ENCODE measurements at places on chromosomes 5 and 9.

DNA sequence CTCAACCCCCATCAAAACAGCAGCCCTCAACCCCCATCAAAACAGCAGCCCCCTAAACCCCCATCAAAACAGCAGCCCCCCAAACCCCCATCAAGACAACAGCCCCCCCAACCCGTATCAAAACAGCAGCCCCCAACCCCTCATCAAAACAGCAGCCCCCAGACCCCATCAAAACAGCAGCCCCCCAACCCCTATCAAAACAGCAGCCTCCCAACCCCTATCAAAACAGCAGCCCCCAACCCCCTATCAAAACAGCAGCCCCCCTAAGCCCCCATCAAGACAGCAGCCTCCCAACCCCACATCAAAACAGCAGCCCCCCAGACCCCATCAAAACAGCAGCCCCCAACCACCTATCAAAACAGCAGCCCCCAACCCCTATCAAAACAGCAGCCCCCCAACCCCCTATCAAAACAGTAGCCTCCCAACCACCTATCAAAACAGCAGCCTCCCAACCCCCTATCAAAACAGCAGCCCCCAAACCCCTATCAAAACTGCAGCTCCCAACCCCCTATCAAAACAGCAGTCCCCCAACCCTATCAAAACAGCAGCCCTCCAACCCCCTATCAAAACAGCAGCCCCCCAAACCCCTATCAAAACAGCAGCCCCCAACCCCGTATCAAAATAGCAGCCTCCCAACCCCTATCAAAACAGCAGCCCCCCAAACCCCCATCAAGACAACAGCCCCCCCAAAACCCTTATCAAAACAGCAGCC is 1.2 kb downstream of the TPPP start:
- DNase-seq: no peak

GRCh38 chr5:168833383-168833782 is 254.2 kb upstream of the PANK3 start:
- DNase-seq: no peak

DNA sequence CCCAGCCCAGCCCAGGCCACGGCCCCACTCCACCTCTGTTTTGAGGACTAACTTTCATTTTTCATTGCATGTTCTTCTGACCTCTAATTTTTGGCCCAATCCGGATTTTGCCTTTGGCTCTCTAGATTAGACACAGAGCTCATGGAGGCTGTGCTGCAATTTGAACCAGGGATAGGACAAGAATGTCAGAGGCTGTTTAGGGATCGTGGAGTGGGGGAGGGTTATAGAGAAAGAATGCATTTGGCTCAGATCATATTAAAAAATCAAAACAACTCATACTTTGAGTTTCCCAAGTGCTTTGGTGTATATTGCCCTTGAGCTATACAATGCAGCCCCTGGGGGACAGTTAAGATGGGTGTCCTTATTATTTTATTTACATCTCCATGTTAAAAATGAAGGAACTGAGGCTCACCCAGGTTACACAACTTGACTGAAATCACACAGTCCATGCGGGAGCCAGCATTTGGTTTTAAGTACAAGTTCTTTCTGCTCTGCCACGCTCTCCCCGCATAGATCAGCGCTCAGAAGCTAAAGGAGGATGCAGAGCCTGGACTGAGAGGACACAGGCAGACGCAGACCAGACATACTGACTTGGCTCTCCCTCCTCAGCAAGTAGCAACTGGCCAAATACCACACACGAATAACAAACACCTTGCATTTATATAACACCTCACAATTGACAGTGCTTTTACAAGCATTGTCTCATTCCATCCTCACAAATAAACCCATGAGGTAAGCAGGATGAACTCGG is 126.4 kb upstream of the RAI14 start:
- DNase-seq: no peak

DNA sequence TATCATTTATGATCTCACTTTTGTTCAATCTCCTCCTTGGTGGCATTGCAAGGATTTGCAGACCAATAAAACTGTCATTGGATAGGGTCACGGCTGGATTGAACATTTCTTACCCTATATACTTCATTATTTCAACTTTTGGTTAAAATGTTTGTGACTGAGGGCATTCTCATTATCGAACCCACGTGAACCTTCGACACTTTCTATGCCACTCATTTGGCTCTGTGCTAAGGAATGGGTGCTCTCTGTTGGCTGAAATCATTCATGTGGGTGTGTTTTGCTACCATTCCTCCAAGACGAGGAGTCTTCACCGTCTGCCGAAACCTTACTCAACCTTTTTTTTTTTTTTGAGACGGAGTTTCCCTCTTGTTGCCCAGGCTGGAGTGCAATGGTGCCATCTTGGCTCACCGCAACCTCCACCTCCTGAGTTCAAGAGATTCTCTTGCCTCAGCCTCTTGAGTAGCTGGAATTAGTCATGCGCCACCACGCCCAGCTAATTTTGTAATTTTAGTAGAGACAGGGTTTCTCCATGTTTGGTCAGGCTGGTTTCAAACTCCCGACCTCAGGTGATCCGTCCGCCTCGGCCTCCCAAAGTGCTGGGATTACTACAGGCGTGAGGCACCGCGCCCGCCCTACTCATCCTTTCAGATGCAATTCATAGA is 62.5 kb downstream of the CSNK1A1 start:
- DNase-seq: no peak

GRCh38 chr9:4499917-4500316 is 9.6 kb downstream of the SLC1A1 start:
- no peak for DNase-seq

DNA sequence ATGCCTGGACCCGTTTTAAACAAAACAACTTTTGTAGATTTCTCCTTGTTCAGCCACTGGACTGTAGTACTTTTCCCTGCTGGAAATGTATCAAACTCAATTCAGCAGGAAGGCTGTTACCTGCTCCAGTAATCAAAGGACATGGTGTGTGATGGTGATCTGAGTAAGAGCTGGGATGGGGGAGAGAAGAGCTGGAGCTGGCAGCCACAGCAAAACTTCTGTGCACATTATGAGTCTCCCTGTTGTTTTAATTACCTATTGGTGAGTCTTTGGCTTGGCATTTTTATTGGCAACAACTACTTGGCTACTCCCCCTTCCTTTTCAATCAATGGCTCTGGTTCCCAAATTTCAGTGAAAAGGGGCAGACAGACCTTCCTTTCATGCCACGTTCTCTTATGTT is 9.7 kb downstream of the NREP start:
- no peak for DNase-seq

DNA sequence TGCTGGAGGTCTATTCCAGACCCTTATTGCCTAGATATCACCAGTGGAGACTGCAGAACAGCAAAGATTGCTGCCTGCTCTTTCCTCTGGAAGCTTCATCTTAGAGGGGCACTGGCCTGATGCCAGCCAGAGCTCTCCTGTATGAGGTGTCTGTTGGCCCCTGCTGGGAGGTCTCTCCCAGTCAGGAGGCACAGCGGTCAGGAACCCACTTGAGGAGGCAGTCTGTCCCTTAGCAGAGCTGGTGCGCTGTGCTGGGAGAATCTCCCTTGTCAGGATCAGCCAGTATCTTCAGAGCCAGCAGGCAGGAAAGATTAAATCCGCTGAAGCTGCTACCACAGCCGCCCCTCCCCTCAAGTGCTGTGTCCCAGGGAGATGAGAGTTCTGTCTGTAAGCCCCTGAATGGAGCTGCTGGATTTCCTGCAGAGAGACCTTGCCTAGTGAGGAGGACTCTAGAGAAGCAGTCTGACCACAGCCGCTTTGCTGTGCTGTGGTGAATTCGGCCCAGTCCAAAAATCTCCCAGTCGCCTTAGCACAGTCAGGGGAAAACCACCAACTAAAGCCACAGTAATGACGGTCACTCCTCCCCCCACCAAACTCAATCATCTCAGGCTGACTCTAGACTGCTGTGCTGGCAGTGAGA is 124.1 kb downstream of the JAKMIP2 start:
- DNase-seq: no peak

DNA sequence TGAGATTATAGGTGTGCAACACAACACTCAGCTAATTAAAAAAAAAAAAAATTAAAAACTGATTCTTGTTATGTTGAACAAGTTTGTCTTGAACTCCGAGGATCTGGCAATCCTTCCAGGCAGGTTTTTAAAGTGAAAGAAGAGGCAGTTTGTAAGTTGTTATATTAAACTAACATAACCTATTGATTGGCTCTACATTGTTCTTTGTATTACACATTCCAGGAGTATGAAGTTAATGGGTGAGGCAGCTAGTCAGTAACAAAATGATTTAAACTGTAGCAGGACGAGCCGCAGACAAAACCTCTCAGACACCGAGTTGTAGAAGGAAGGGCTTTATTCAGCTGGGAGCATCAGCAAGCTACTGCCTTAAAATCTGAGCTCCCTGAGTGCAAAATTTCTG is 1953.9 kb upstream of the CDH6 start:
- no peak for DNase-seq

GRCh38 chr9:17315341-17315740 is 180.5 kb downstream of the CNTLN start:
- DNase-seq: no peak

GRCh38 chr5:122741681-122742080 is 33.2 kb upstream of the SNX2 start:
- no peak for DNase-seq

DNA sequence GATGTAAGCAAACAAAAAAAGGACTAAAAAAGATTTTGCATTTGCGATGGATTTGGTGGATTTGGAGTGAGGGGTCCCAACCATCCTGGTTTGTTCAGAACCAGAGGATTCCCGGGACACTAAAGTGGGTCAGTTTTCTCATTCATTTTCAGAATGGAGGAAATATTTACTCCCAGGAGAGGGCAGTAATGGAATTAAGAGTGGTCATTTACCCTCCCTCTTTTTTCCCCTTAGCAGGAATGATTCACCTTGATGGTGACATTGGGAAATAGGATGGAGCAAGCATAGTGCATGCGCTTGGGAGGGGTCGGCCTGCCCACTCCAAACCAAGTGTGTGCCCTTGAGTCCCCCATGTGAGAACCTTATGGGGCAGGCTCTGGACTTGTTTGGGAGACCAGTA is 164.2 kb upstream of the PUM3 start:
- no peak for DNase-seq

GRCh38 chr9:135950135-135950682 is 11.0 kb downstream of the UBAC1 start:
- DNase-seq: no peak

- no peak for DNase-seq
These were observed 23.3 kb upstream of the ACO1 start for GRCh38 chr9:32360983-32361673.

DNA sequence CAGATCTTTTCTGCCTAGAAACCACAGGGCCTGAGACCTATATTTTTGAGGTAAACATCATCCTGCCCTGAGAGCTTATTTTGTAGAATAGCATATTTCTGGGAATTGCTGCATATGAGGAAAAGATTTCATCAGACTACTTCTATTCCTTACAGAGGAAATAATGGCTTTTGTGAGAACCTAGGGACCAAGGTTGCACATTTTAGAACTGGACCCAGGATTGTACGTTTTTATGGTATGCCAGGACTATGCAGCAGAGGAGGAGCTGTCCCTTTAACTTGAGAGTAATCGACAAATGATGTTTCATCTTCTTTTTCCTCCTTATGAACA is 2.2 kb upstream of the ALDH1A1 start:
- no peak for DNase-seq

GRCh38 chr9:126939821-126940221 is 25.2 kb downstream of the RALGPS1 start:
- DNase-seq: no peak

DNA sequence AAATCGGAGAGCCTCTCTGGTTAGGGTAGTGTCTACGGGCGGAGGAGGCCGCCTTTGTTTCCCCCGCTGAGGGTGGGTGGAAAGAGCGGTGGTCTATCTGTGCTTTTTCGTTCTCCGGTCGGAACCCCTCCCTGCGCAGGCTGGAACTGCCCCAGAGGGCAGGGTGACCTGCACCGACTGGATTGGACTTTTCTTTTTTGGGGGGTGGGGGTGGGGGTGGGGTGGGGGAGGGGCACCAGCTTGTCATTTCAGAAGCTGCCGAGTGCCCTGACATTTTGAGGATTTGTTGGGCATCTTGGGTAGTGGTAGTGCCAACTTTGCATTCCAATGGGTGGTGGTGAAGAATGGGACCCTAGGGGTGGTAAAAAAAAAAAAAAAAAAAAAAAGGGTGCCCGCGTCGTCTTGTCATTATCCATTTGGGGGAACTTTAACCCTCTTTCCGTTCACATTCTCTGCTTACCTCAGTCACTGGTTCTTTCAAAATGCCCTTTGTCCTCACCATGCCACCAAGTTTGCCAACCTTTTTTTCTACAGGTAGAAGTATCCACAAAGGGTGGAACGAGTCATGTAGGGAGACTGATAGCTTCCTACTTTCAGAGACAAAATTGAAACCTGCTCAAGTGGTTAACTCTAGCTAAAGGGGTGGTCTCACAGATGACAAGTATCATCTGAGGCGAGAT is 1.3 kb downstream of the UBE2R2 start:
- DNase-seq: no peak

Data from NCI-H1930 (cell line).